8988T (cell line): ENCODE measurements at places on chromosomes 4 and X.

- no peak for DNase-seq
These were observed 88.1 kb downstream of the CAMK2D start for GRCh38 chr4:113673450-113673849.

DNA sequence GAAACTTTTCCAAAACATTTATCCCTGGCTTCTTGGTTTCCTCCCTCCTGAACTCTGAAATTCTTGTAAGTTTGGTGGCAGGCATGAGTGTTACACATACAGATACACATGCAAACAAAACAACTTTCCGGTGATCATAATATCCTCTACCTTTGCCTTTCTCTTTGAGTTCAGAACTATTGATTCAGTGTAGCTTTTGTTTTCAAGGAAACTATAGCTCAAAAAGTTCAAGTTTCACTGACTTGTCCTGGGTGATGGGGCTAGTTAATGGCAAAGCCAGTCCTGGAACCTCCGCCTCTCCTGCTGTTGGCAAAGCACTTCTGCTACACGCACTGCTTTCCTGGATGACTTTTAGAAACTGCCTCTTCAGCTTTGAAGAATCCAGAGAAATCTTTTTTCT lies 177.3 kb upstream of the FAT1 start:
- DNase-seq, result no peak

DNA sequence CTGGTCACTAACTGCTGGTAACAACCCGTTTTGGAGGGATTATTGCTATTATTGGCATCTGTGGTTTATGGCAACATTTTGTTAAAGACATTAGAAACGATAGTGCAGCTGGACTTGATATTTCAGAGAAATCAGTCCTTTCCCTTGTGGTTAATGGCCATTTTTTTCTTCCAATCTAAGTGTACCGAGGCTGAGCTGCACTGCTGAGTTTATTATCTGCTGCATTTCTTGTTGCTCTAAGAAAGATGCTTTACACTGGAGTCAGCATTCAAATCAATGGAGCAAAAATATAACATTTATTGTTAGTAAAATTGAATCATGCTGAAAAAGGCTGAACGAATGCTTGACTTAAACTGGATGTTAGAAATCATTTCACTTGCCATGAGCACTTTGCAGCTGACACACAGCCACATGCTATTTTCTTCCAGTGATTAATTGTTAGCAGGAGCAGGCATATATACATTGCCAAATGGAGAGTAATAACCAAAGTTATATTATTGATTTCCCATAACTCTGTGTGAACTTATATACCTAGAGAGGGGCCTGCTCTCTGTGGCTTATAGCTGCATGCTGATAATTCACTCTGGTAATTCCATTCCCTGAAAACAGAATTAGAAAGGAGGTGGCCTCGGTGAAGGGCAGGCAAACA lies 66.5 kb upstream of the TTC29 start:
- DNase-seq, result no peak

DNA sequence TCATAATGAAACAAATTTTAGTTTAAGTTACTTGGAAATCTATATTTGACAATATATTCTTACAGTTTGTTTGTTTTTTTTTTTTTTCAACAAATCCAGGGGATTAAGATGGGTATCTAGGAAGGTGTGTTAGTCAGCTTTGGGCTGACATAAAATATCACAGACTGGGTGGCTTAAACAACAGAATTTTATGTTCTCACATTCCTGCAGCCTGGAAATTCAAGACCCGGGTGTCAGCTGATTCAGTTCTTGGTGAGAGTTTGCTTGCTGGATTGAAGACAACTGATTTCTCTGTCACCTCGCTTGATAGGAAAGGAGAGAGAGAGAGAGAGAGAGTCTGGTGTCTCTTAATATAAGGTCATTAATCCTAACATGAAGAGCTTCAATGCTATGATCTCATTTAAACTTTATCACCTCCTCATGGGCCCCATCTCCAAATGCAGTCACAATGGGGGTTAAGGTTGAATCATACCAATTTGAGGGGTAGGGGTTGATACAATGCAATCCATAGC lies 465.2 kb downstream of the CENPC start:
- DNase-seq, result no peak

GRCh38 chrX:47360423-47361179 lies 9.8 kb upstream of the ZNF157 start:
- DNase-seq, result no peak

- DNase-seq, result no peak
These were observed 12.6 kb downstream of the BEX1 start for GRCh38 chrX:103051260-103051789.

DNA sequence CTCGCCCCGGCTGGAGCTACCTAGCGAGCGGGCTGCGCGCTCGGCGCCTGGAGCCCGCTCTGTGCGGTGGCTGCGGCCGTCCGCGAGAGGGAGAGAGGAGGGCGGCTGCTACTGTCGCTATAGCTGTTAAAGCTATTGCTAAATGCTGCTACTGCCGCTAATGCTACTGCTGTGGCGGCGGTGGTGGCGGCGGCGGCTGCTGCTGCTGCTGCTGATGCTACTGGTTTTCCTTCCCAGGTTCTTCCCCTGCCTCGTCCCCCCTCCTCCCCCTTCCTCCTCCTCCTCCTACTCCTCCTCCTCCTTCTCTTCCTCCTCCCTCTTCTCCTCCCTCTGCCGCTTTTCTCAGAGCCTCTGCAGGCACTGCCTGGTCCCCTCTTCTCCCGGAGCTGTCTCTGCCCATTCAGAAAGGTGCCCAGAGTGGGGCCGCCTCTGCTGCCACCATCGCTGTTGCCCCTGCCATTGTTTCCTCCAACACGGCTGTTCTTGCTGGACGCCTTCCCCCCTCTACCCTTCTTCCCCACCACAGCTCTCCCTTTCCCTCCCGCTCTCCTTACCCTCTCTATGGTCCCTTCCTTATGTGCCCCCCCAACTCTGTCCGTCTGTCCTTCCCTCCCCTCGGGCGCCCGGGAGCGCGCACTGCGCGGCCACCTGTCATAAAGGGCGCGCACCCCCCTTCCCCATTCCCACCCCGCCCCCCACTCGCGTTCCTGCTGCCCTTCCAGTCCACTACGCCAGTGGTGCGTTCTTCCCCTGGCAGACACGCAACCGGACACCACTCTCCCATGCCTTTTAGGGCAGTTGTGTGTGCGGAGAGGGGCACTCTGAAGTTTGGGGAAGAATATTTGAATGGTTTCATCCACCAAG lies at the start of gene NEXMIF:
Gene NEXMIF (minus strand): TSS at position 228 of the 864 bp plus-strand sequence.
- no peak for DNase-seq

DNA sequence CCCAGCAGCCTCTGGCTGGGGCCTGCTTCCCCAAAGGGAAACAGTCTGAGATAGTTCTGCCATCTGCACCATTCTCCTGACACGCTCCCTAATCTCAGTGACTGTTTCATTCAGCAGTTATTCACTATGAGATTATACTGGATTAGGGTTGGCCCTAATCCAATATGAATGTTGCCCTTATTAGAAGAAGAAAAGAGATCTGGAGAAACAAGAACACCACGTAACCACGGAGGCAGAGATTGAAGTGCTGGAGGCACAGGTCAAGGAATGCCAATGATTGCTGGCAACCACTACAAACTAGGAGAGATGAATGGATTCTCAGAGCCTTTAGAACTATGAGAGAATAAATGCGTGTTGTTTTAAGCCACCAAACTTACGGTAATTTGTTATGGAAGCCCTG lies 7.4 kb downstream of the ACOX3 start:
- DNase-seq, result no peak

- no peak for DNase-seq
These were observed 880 bp upstream of the LONRF3 start for GRCh38 chrX:118973389-118974087.

- DNase-seq, result no peak
These were observed 66.2 kb downstream of the AGA start for GRCh38 chr4:177376024-177376423.

DNA sequence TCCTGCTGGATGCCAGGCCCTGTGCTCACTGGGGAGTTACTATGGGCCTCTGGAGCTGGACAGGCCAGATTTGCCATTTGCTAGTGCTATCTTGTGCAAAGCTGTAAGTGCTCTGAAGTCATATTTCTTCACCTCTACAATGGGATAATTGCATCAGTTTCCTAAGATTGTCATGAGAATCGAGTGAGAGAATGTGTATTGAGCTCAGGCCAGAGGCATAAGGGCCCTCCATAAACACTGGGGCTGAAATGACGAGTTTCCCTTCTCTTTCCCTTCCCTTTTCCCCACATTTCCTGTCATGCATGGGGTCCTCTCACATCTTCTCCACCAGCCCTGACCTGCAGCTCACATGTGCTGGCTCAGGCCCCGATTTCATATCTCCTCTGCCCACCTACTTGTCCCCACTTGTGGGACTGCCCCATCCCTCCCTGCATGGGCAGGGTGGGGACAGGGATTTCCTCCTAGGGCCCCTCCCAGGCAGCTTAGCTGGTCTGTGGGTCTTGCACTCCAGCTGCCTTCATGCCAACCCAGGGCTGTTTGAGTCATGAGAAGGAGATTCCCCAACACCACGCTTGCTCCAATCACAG lies 358.8 kb downstream of the MID1IP1 start:
- no peak for DNase-seq

DNA sequence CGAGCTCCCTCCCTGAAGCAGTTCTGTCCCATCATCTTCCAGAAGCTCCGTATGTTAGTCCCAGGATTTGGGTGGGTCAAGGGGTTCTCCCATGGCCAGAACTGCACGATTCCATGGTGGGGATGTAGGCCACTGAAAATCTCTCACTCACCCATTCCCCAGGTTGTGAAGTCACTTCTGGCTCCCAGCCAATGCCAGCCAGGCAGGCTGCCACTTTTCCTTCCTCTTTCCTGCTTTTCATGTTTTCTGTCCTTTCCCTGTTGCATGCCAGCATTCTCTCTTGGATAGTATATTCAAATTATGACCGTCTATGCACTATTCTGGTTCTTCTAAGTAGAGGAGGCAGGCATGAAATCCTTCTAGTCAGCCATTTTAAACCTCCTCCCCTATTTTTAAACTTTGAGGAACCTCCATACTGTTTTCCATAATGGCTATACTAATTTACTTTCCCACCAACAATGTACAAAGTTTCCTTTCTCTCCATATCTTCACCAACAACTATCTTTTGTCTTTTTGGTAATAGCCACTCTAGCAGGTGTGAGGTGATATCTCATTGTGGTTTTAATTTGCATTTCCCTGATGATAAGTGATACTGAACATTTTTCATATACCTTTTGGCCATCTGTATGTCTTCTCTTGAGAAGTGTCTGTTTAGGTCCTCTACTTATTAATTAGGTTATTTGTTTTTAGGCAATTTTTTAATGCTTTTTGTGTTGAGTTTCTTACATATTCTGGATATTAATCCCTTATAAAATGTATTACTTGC lies 182.1 kb upstream of the TET2 start:
- DNase-seq, result no peak

- DNase-seq, result no peak
These were observed 72.7 kb downstream of the EFNB1 start for GRCh38 chrX:68901519-68901918.

DNA sequence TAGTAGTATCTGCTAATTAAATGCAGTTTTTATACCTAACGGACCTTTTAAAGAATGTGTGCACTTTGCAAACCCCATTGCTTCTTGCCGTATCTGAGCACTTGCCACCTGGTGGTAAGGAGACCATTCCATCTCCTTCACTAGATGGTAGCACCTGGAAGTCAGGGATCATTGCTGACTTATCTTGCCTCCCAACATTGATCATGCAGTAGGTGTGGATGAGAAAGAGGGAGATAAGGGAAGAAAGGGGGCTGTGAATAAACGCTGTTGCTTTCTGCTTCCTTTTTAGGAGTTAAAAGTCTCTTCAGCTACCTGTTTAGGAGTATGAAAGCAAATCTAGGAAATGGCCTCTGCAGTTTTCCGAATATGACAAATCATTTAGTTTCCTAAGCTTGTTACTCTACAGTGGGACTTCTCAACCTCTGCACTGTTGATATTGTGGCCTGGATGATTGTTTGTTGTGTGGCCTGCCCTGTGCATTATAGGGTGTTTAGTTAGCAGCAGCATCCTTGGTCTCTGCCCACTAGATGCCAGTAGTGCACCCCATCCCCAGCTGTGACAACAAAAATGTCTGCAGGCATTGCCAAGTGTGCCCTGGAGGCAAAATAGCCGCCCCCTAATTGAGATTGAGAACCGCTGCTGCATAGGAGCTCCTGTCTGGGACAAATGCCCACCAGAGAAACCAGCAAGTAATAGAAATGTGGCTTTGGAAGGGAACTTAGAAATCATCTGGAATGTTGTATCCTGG lies 38.8 kb downstream of the GAB1 start:
- DNase-seq, result no peak

GRCh38 chr4:102994803-102995202 lies 24.7 kb downstream of the SLC9B1 start:
- DNase-seq, result no peak

DNA sequence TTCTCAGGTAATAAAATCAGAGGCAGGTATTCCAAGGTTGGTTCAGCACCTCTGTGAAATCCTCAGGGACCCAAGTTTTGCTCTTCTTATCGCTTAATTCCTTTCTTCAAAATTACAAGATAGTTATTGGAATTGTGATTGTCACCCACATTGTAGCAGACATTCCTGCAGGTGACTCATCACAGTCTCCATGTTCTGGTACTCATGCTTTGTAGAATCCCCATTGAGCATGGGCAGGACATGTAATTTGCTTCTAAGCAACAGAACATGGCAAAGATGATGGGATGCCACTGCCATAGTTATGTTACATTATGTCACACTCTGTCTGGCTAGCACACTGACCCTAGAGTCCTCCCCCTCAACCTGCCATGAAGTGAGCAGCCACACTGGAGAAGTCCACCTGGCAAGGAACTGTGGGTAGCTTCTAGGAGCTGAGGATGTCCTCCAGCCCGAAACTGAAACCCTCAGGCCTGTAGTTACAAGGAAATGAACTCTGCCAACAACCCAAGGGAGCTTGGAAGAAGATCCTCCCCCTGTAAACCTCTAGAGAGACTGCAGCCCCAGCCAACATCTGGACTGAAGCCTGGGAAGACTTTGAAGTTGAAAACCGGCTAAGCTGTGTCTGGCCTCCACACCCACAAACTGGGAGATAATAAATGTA lies 58.3 kb upstream of the GUCY1A1 start:
- no peak for DNase-seq

DNA sequence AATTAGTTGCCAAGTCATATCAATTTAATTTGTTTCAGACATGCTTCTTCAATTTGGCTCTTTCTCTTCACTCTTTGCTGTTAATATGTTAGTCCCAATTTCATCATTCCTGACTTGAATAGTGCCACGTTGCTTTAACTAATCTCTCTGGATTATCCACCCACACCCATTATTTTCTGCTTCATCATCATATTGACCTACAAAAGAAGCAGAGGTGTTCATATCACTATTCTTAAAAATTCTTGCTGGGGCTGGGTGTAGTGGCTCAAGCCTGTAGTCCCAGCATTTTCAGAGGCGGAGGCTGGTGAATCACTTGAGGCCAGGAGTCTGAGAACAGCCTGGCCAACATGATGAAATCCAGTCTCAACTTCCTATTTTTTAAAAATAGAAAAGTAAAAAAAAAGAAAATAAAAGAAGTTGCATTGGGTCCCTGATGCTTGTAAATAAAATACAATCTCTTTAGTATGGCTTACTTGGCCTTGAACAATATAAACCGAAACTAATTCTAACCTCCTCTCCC lies 65.7 kb upstream of the KCNIP4 start:
- DNase-seq, result no peak

- no peak for DNase-seq
These were observed 37.9 kb downstream of the EREG start for GRCh38 chr4:74402692-74403456.
